ENCODE measurements at places on chromosomes 11 and 22.
A peak's percentile ranks its signal among the peaks of the same experiment; 100 is the strongest.

- no peak for DNase-seq
Measured at GRCh38 chr11:108403052-108403451, 64.3 kb downstream of the C11orf65 start.

GRCh38 chr22:47369431-47370015 is 607.1 kb downstream of the TBC1D22A start:
- no peak for DNase-seq

DNA sequence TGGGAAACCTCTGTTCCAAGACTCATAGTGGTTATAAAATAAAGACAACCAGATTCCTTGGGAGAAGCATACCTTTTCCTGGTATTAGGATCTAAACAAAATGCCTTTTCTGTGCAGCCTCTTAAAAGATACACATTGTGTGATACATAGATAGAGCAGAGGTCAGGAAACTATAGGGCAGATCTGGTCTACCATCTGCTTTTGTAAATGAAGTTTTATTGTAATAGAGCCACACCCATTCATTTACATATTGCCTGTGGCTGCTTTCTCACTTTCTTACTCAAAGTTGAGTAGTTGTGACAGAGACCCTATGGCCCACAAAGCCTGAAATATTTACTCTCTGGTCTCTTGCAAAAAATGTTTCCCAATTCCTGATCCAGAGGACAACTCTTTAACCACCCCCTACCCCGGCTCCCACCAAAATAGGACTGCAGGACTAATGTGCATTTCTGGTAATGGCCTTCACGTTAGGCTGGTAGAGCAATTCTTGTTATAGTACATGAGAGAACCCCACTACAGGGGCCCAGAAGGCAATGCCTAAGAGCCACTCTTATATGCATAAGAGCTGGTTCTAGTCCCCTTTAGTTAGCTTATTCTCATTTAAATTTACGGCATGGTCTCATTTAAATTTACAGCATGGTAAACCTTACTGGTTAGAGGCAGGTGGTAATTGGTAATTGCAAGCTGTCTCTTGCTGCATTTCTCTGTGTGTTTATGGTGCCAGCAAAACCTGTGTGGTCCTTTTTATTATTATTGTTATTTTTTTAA is 76.8 kb upstream of the YWHAH start:
- DNase-seq = no peak

DNA sequence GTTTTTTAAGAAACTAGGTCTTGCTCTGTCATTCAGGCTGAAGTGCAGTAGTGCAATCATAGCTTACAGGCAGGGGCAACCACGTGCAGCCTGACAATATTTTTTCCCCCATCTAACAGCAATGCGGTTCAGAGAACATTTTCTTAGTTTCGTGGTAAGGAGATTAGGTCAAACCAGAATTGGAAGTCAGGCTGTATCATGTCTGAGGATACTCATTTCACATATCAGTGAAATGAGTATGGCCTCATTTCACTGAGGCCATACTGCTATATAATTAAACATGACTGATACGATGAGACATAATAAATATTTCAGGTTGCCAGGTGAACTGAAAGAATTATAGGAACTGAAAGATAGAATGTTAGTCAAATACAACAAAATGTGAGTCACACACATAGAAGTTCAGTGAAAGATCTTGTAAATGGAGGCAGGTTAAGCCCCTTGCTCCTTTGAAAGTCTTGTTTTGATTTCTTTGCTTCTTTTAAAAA is 32.5 kb upstream of the IZUMO1R start:
- DNase-seq = no peak

DNA sequence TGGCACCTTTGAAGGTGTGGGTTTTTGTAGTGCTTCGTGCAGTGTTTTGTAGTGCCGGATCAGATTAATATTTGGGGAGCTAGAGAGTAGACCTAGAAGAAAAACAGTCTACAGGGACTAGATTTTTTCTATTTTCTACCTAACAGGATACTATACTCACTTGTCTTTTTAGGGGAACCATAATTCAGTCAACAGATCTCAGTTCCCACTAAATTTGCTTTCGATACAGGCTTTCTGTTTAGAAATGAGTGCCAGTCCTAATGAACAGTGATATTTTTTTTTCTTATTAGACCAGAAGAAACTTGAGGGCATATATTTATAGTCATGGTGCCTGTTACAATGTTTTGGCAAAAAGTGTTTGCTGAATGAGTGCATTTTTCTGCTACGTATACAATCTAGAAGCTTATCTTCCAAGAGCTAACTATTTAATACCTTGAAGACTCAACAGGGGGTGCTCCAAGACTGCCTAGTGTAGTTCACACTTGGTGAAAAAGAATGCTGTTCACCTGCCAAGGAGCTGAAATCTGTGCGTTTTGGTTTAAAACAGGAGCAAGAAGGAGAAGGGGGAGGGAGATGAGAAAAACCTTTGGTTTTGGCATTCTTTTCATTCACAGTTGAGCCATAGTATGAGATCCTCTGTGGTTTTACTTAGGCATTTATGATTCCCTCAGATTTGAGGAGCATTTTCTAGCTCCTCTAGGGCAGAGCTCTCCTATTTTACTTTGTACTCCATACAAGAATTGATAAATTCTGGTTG is 44.9 kb upstream of the VSTM5 start:
- no peak for DNase-seq

GRCh38 chr11:27777033-27777432 is 76.8 kb upstream of the BDNF start:
- DNase-seq = no peak

DNA sequence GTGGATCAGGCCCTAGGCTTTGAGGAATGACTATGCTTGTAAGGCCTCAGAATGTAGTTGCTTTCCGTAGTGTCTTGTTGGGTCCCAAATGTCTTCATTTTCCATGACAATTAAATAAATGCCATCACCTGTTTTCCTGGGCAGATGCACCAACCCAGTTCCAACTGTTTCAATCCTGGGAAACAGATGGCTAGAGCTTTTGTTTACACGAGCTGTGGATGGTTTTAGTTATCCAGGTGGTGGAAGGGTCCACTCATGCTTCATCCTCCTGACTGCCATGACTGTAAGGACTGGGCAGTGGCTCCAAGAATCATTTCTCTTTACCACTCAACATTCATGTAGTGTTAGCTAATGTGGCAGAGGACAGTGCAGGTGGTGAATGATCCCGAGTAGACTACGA is 8.6 kb downstream of the RCN1 start:
- no peak for DNase-seq

- DNase-seq = no peak
Measured at GRCh38 chr11:78651136-78651775, 76.6 kb upstream of the NARS2 start.

DNA sequence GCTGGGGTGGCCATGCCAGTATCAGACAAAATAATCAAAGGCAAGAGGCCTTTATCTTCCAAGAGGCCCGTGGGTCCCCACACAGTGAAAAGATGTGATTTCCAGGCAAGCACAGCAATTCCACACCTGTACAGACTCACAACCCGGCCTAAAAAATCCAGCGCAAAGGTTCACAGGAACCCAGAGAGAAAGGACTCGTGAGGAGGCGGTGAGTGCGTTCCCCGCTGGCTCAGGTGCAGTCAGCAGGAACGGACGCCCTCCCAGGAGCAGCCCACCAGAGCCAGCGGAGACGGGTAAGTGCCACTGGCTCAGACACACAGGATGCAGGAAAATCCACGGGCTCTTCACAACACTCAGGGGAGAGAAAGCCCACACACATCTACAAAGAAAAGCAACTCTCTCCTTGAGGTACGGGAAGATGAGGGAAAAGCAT is 4.4 kb downstream of the TOLLIP start:
- DNase-seq = no peak

GRCh38 chr11:22192289-22192641 is 620 bp upstream of the ANO5 start:
- DNase-seq = no peak

DNA sequence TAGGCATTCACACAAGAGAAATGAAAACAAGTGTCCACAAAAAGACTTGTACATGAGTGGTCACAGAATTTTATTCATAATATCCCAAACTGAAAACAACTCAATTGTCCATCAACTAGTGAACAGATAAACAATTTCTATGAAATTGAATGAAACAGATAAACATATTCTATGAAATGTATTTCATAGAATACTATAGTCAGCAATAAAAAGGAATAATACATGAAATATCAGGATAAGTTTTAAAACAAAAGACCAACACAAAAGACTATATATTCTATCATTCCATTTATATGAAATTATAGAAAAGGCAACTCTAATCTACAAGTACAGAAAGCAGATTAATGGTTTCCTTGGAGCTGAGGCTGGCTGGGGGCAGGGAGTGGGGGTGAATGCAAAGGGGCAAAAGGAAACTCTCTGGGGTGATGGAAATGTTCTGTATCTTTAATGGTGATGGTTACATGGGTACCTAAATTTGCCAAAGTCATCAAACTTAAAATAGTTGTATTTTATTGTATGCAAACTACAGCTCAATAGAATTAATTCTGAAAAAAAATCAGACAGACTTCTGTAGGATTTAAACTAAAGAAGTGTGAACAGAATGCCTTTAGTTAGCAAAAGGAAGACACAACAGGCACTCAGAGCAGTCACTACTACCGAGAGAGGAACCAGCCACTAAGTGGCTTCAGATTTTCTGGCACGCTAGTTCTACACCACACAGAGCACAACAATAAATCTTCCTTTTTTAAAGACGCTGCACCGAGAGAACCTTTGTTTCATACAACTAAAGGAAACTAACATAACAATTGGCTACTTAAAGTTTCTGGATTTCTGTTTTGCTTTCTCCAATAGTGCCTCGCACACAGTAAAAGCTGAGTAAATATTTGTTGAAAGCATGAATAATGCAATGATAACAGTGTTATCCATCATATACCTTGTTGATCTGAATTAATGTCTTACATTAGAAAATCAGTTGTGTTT is 15.4 kb downstream of the CCDC34 start:
- DNase-seq = no peak

GRCh38 chr11:2300290-2300935 is 1.3 kb downstream of the C11orf21 start:
- peak; percentile 54 for DNase-seq

GRCh38 chr11:68855205-68855981 is 13.7 kb upstream of the CPT1A start:
- no peak for DNase-seq

GRCh38 chr22:44344407-44344806 is 31.7 kb upstream of the SHISAL1 start:
- DNase-seq = no peak

DNA sequence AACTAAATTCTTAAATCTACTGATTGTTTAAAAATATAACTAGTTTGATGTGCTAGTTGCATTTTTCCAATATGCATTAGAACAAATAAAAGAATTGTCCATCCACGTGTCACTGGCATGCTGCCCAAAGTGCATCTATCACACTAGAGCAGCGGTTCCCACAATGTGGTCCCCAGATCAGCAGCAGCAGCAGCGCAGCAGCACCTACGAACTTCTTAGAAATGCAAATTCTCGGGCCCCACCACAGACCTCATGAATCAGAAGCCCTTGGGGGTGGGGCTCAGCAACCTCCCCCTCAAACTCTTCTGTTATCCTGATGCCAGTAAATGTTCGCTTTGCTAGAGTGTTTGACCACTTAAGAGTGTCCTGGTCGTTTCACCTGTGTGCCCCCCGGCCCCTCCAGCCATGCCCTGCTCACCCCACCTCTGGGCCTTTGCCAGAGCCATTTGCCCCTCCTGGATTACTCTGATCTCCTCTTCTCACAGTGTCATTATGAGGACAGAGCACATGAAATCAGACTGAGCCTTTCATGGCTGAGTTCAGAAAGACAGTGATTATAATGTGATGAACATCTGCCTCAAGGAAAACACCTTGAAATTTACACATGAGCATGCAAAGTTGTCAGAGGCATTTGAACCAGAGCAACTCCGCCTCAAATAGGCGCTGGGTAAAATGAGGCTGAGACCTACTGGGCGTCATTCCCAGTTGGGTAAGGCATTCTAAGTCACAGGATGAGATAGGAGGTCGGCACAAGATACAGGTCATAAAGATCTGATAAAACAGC is 12.6 kb upstream of the VSIG10L2 start:
- DNase-seq = no peak

- no peak for DNase-seq
Measured at GRCh38 chr11:41533761-41534160, 74.3 kb upstream of the LRRC4C start.

- no peak for DNase-seq
Measured at GRCh38 chr11:19703211-19703610, 9.4 kb upstream of the NAV2 start.

DNA sequence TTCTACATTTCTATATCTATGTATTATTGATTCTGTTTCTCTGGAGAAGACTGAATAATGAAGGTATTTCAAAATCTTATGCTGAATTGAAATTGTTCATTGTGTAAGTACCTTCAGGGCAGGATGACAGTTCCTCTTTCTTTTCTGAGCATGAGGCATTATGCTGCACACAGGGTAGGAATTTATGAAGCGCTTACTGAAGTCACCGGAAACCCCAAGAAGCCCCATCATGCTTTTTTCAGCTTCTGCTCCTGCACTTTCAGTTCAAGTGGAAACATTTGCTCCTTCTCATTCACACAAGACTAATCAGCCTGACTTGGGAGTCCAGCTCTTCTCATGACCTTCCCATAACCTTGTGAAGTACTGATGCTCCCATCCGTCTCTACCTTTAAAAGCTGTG is 314.7 kb upstream of the SORL1-AS1 start:
- no peak for DNase-seq

DNA sequence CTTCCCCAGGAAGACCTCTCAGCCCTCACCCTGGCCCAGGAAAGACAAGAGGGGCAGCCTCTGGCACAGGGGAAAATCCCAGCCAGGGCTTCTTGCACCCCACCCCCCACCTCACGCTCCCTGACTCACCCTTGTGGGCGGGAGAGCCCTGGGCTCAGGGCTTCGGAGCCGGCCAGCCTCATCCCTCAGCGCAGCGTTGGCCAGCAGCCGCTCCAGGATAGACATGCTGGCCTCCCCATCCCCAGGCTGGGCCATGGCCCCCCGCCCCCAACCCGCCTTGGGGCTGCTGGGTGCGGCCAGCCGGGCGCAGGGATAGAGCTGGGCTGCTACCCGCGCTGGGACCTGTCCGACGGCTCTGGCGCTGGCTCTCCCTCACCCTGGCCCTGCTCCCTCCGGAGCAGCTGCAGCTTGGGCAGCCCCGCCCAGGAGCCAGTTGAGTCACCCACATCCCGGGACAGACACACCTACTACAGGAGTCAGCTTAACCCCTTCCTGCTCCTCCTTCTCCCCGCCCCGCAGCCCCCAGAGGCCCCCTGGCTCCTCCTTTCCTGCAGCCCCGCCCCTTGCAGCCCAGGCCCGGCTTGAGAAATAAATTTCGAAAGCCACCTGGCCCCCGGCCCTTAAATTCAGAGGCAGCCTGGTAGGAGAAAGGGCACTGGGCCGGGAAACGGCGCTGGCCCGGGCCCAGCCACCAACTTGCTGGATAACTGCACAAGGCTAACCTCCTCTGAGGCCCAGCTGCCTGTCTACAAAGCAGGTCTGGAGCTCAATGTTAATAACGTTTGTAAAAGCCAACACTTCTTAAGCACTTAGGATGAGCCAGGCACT is 13.4 kb downstream of the TNKS1BP1 start:
- peak; percentile 65 for DNase-seq
